Frontal cortex (tissue), 4 donors: ENCODE measurements at places on chromosomes 4 and X.
A peak's percentile ranks its signal among the peaks of the same experiment; 100 is the strongest.

GRCh38 chrX:26511589-26512363 lies 295.8 kb downstream of the MAGEB5 start:
- no peak for DNase-seq

DNA sequence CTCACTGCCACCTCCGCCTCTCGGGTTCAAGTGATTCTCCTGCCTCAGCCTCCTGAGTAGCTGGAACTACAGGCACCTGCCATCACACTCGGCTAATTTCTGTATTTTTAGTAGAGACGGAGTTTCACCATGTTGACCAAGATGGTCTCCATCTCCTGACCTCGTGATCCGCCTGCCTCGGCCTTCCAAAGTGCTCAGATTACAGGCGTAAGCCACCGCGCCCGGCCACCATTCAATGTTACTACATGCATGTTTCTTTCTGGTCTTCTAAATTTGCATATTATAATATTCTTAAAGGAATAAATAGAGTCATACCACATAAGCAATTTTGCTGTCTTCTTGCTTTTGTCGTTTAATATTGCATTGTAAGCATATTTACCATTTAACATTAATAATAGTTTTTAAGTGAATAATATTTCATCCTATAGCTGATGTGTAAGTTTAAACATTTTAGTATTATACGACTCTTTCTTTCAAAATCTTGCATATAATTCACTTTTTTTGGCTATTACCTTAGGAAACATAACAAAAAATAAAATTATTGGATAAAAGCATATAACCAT lies 1270.4 kb downstream of the ADGRL3 start:
- DNase-seq, result no peak

GRCh38 chr4:24912252-24913118 lies at the start of gene CCDC149:
Gene CCDC149, minus strand, starts transcription at chr4:24913042. Its CDS starts 178 bp downstream, at chr4:24912864.
- DNase-seq, result peak; percentile 82

GRCh38 chrX:51955200-51955599 lies 61.8 kb downstream of the MAGED1 start:
- no peak for DNase-seq

- no peak for DNase-seq
Observed at GRCh38 chr4:16597845-16598596, 300.4 kb downstream of the LDB2 start.

DNA sequence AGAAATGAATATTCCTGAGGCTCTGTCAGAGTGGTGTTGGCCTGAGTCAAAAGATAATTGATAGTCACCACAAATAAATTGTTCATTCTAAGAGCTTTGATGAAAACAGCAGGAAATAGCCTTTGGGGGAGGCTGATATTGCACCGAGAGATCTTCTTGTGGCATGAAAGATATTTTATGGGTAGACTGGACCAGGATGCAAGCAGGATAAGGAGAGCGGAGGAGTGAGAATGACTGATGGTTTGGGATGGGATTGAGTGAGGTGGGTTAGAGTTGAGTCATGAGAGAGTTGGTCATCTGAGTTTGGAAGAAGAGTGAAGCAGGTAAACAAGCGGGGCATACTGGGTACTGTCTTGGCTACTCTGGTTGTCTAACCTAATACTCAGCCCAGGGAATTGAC lies 88.7 kb downstream of the REPS2 start:
- no peak for DNase-seq

- no peak for DNase-seq
Observed at GRCh38 chr4:140150636-140150885, 3.4 kb downstream of the MAML3 start.

GRCh38 chrX:152276277-152276676 lies 137.9 kb upstream of the MAGEA10 start:
- DNase-seq, result no peak

- no peak for DNase-seq
Observed at GRCh38 chr4:118846979-118847378, 11.1 kb upstream of the SEC24D start.

GRCh38 chrX:41666251-41666650 lies 22.5 kb upstream of the GPR34 start:
- DNase-seq, result no peak

DNA sequence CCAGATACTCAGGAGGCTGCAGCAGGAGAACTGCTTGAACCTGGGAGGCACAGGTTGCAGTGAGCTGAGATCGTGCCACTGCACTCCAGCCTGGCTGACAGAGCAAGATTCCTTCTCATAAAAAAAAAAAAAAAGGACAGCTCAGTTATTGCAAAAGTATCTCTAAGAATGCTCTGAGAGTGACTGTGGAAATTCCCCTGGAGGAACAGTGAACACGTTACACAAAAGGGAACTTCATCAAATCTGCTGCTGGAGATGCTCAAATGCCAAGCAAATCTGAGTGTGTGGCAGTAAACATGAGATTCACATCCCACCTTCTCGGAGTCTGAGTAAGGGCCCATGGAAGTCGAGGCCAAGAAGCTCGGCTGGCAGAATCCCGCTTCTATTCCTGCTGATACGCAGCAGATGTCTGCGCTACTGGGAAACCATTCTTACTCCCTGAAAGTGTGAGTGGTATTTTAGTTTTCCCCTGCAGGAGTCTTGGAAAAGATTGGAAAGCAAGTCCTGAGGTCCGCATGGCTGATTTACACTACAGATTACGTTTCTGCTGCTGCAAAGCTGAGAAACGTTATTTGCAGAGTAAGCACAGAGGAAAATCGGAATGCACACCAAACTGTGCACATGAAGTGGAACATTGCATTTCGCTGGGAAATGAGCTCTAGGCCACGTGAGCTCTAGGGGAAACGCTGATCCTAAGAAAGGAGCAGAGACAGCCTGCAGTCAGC lies 162.9 kb downstream of the NSUN7 start:
- DNase-seq, result no peak

GRCh38 chr4:168514249-168514852 lies 17.5 kb downstream of the PALLD start:
- DNase-seq, result no peak

GRCh38 chr4:38111717-38112116 lies 151.5 kb downstream of the PTTG2 start:
- no peak for DNase-seq

DNA sequence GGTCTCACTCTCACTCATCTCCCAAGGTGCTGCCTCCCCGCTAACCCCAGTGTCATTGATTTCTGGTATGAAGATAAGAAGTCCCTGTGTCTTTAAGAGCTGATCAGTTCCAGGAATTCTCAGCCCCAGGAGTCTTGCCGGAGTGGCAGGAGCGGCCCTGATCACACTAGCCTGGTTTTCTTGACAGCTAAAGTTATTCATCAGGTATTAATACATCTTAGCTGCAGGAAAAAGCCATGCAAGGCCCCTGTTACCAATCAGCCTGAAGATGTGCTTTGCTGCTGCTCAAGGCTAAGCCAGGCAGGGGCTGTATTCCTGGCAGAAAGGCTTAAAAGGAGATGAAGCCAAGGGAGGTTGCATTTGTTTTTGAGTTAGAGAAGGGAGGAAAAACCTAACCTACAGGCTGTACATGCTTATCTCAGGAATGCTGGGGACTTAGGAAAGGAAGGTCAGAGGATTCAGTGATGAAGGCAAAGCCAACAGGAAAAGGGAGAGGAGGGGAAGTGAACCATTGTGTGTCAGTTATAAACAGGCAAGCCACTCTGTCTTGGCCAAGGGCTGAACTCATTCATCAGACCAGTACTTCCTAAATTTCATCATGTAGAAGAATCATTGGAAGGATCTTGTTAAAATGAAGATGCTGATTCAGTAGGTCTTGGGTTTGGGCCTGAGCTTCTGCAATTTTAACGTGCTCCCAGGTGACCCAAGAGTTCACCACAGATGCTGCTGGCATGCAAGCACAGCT lies 8.6 kb downstream of the SRPX start:
- DNase-seq, result no peak

GRCh38 chr4:85952972-85953650 lies 406.7 kb downstream of the MAPK10 start:
- no peak for DNase-seq

DNA sequence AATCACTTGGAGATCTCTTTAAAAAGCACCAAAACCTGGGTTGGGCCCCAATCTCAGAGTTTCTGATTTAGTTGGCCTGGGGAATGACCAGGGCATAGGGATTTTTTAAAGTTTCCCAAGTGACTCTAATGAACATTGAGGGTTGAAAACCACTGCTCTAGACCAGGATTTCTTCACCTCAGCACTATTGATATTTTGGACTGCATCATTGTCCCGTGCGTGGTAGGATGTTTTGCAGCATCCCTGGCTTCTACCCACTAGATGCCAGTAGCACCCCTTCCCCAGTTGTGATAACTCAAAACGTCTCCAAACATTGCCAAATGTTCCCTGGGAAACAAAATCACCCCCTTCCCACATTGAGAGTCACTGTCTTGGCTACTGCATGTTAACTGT lies 61.8 kb downstream of the ATXN3L start:
- no peak for DNase-seq

DNA sequence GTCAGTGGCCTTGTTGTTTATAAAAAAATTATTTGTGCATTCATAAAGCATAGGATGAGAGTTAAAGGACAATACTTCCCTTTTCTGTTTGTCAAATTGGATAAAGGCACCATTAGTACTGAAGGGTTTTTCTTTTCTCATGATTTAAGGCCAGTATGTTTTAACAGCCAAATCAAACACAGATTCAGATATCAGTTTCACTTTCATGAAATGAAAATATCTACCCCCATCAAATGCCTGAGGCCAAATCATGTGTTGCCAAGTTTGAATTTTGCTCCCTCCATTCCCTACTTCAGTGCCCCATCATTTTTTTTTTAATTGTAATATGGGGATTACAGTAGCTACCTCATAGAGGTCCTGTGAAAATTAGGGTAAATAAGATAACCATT lies 745.9 kb downstream of the RPA4 start:
- no peak for DNase-seq

DNA sequence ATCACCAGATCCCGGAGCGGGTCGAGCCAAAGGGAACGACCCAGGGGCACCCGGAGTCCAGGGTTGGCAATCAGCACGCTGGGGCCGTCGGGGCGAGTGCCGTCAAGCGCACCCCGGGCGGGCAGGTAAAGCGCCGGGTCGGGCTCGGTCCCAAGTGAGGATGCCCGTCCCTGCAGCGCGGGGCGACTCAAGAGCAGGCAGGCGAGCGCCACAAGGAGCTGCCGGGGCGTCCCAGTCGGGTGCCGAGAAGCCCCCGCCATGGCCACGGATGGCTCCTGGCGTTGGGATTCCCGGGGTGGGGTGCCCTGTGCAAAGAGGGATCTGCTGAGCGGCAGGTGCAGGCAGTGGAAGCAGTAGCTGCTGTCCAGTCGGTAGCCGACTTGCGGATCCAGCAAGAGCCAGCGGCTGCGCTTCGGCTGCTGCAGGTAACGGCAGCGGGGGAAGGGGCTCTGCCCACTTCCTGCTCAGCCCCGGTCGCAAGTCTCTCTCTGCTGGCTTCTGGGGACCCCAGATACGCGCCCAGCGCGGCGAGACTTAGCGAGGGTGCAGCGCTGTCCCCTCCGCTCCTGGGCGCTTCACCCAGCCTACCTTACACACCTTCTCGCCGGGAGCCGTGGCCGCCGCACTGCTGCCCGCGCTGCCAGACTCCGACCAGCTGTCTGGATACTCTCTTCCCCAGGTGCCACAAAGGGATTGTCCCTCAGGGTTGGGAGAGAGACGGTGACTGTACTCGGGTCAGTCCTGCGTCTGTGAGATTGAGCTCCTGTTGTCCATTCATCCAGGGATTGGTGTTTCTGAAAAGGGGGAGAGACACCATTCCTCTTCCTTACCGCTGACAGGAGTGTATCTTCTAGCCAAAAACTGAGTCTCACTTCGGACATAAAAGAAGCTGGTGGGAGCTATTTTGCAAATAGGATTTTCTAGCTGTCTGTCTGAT lies at the start of gene FREM3:
FREM3 (minus strand) TSS at position 260 of the 937 bp plus-strand sequence; CDS start at position 260, 0 bp downstream.
- DNase-seq, result peak; percentile 14

- no peak for DNase-seq
Observed at GRCh38 chr4:108754327-108754726, 8.5 kb downstream of the ETNPPL start.

DNA sequence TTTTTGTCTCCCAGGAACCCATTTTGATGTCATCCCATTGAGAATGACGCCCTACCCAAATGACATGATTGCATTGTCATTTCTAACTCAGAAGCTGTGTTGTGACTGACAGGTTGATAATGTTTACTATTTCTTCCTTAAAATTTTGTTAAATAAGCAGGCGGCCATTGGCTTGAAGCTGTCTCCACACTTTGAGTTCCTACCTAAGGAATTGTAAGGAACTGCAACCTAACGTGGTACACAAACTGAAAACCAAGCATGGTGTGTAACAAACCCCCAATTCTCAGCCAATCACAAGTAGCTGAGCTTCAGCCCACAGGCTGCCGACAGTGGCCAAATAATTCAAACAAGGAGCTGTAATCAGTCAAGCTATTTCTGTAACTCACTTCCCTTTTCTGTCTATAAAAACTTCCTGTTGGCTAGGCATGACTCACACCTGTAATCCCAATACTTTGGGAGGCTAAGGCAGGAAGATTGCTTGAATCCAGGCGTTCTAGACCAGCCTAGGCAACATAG lies 2.9 kb upstream of the MND1 start:
- no peak for DNase-seq

DNA sequence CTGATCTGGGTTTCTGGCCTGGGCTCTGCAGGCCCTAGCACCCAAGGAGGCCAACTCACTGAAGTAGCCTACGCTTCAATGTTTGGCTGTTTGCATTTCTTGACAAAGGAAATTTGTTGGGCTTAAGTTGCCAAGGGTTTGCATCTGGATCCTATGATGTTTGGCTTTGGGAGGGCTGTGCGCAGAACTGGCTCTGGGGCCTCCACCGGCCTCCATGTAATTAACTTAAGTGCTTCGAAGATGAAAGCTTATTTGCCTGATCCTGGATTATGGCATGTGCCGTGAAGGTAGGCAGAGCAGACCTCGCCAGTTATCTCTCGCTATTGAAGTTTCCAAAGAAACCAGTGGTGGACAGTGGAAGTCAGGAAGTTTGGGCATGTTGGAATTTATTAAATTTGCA lies 124.3 kb upstream of the STX18 start:
- DNase-seq, result no peak

DNA sequence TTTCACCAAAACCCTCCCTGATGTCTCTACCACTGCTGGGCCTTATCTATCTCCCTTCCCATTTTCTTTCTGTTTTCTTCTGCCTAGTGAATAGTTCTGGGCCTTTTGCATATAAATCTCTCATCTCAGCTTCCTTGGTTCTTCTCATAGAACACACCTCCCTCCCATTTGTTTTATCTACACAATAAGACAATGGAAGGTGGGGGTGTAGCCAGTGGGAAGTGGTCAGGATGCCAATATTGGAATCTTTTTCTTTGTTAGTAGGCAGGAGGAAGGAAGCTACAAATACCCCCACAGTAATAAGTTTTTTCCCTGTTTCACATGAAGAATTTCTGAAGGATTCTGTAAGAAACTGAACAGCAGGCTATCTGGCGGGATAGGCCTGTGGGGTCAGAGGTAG lies 30.9 kb upstream of the RHOH start:
- no peak for DNase-seq
